ENCODE measurements at places on chromosomes 11 and 22.

GRCh38 chr11:26622181-26622580 lies 50.1 kb upstream of the MUC15 start:
- no peak for DNase-seq

DNA sequence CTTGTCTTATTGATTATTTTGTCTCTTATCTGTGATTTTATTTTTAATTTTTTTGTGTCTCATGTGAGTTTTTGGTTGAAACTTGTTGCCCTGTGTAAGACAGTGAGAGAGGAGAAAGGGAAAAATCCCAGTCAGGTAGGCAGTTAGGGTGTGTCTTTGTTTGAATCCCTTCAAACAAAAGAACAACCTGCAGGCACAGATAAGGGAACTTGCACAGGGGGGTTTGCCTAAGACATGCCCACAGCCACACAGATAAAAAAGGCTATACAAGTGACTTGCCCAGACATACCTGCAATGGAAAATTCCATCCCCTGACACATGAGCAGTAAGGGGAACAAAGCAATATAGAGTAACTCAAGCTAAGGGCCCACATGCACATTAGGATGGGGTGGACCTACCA lies 127.8 kb upstream of the PLET1 start:
- no peak for DNase-seq

DNA sequence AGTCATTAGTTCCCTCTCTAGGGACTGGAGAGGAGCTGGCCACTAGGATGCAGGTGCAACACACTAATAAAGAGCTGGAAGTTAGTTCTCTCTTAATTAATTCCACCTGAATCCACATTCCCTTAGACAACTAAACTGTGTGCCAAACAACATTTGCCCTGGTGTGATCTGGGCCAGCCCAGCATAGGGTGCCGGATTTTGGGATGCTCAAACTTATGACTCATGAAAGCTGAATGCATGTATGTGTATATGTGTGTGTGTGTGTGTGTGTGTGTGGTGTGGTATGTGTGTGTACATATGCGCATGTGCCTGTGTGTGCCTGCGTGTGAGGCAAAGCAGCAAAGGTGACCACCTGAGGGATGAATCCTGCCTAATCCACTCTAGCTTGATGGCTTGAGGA lies 110.7 kb downstream of the EHF start:
- no peak for DNase-seq

DNA sequence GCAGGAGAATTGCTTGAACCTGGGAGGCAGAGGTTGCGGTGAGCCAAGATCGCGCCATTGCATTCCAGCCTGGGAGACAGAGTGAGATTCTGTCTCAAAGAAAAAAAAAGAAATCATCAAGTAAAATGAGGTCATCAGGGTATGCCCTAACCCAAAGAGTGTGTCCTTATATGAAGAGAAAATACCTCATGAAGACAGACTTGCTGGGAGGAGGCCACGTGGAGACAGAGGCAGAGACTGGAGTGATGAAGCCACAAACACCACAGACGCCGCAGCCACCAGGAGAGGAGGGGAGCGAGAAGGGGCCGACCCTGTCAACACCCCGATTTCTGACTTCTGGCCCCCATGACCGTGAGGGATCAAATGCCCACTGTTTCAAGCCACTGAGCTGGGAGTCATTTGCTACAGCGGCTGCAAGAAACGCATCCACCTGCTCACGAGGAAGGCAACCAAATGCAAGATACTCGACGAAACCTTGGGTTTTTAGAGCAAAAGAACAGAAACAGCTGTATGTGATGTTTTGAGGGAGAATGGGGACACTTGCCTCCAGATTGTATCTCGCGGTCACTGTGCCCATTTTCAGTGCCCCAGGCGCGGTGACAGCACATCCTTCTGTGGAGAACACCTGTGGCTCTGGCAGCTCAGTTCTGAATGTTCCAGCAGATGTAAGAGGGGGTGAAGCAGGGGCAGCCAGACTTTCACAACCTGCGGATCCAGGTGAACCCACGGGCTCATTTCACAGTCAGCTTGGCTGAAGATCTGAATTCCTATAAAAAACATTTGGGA lies 1317.2 kb downstream of the TBC1D22A start:
- DNase-seq: no peak

- DNase-seq: no peak
Measured at GRCh38 chr11:13141731-13142709, 132.9 kb downstream of the RASSF10 start.

DNA sequence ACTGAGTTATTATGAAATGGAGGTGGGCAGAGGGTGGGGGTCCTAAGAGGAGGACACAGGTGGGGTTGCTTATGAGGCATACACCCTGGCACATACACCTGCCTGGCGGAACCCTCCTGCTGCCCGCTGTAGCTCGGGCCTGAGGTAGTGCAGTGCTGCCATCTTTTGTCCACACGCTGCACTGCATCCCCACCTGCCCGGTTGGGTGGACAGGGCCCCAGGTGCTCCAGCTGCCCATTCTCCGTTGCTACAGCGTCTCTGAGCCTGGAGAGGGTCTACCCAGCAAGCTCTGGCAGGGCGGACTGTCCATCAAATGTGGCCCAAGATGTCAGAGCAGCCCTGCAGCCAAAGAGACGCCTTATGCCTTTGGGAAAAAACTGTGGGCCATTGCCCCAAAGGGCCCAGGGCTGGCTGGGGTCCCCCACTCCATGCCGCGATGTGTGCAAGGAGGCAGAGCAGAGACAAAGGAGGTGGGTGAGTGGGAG lies 131.2 kb downstream of the BUD13 start:
- DNase-seq: no peak

DNA sequence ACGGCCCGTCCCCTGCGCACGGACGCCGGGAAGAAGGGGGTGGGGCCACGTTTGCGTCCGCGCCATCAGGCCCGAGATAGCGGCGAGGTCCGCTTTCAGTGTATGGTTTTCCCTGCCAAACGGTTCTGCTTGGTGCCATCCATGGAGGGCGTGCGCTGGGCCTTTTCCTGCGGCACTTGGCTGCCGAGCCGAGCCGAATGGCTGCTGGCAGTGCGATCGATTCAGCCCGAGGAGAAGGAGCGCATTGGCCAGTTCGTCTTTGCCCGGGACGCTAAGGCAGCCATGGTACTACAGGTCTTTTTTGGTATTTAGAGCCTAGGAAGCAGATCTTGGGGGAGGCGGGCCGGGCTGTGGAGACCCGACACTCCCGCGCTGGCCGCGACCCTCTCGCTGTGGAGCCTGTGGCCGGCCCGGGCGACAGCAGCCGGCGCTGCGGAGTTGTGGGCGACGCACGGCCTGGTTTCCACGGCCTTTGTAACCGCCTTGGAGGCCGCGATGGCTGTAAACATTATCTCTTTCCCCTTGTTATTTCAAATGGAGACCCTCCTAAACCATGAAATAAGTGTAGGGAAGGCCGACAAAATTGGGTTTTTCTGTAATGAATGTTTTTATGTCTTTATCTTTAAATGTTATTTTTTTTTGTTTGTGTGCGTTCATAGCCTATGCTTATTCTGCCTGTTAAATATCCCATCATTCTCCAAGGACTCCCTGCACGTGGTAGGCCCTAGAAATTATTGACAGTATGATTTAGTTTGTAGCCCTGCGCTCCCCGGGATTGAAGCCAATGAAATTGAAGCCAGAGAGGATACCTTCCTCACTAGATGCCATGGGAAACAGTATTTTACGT lies at the start of gene AASDHPPT:
Gene AASDHPPT (plus strand): TSS at position 54 of the 847 bp plus-strand sequence. CDS start 49 bp downstream, at position 103.
- no peak for DNase-seq

GRCh38 chr11:58188770-58189169 lies at the start of gene OR9Q2:
Gene OR9Q2 (plus strand): TSS chr11:58189070. CDS start chr11:58190491, 1,421 bp downstream.
- DNase-seq: no peak

GRCh38 chr11:65861533-65862183 lies 1.4 kb downstream of the MUS81 start:
- no peak for DNase-seq

DNA sequence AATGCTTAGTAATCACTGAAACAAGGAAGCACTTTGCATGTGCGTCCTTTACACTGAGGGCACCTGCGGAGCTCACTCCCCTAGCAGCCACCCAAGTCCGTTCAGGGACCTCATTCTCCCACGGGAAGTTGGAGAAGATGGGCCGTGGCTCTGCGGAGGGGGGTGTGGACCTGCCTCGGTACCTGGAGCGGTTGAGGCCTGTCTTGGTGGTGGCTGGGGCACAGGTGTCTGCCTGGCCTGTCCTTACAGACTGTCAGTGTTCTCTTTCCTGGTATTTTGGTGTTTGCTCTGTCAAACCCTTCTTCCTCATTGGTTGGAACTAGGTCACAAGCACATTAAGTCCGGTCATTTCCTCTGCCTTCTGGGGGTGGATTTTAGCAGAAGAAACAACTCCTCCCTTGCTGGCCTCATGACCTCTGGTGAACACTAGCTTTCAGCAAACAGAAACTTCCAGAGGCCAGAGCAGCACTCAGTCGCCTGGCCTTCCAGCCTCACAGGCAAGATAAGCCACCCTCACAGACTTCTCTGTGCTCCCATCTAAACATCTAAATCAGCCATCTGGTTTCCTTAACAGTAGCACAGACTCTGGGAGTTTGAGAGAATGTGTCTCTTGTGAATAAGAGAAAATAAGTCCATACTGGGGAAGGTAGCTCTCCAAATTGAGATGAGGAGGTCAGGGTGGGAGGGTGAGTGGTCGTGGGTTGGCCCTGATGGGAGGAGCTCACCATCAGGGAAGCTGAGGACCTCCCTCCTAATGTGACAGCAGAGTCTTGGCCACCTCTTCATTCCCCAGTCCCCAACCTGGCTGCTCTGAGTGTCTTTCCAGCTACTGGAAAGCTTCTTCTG lies 8.6 kb downstream of the SNAP29 start:
- DNase-seq: no peak

GRCh38 chr11:46277313-46277621 lies 195 bp upstream of the CREB3L1 start:
- no peak for DNase-seq

- DNase-seq: no peak
Measured at GRCh38 chr11:45745065-45745811, 59.7 kb upstream of the SLC35C1 start.

DNA sequence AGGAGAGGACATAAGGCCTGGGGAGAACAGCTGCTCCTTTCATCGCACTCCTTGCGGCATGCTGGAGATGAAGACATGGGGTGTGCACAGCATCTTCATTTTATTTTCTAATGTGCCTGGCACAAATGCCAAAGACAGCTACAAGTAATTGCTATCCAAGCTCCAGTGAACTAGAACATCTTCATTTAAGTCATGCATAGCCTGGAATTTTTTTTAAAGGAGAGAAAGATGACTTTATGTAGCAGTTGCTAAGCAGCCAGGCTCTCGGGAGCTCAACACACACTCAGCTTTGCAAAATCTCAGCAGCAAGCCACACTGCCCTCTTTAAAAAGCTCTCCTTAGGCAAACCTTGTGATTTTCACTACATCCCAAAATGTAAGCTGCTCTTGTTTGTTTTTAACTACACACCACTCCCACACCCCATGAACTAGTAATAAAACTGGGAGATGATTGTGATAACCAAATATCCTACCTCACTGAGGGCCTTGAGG lies 164.5 kb upstream of the POU2AF2 start:
- DNase-seq: no peak

- no peak for DNase-seq
Measured at GRCh38 chr22:25966448-25966913, 202.8 kb upstream of the SEZ6L start.

- no peak for DNase-seq
Measured at GRCh38 chr11:7889985-7890384, 41.1 kb downstream of the OR10A6 start.

- DNase-seq: no peak
Measured at GRCh38 chr11:102158164-102158735, 48.0 kb downstream of the YAP1 start.

DNA sequence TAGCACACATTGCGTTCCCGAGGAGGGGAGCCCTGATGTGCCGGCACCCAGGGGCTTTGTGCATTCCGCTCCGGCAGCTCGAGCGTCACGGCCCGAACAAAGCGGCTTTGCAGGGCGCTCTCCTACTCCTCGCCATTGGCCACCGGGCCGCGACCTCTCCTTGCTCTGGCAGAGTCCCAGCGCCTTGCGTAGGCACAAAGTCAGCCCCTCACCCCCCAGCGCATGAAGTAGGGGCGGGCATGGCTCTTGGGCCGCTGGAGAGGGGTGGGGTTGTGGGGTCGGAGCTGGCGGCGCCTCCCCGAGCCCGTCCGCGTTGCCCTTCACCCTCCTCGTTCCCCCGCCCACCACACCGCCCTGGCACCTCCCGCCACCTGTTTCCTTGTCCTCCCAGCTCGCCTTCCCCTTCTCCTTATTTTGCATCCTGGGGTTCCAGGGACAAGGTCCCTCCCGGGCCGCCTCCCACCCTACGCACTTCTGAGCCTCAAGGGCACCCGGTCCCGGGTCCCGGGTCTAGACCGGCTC lies 753 bp upstream of the PPARA start:
- DNase-seq: no peak

- DNase-seq: no peak
Measured at GRCh38 chr11:20081336-20081735, 78.9 kb downstream of the DBX1 start.

DNA sequence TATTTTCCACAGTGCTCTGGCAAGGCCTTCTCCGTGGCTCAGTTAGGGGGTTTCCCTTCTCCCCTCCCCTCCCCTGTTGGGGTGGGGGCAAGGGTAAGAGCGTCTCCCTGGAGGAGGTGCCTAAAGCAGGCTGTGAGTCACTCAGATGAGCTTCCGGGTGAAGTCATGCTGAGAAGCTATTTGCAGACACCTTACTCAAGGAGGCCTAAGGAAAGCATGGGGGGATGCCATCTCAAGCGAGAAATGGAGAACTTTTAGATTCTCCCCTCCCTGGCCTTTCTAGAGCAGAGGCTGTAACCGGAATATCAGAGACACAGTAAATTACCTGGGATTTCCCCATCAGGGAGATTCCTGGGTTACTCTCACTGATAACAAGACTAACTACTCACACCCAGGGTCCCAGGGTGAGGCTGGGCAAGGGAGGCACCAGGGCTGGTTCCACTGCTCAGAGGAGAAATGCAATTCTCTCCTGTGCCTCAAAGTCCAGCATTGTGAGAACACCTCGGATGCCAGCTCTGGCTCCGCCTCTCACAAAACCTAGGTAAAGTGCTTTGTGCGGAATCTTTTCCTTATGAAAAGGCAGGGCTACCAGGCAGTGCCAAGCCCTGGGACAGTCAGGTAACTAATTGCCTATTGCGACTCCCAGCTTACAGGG lies 123.6 kb downstream of the ABTB2 start:
- DNase-seq: peak; percentile 69

GRCh38 chr22:47126344-47126811 lies 363.9 kb downstream of the TBC1D22A start:
- DNase-seq: no peak

DNA sequence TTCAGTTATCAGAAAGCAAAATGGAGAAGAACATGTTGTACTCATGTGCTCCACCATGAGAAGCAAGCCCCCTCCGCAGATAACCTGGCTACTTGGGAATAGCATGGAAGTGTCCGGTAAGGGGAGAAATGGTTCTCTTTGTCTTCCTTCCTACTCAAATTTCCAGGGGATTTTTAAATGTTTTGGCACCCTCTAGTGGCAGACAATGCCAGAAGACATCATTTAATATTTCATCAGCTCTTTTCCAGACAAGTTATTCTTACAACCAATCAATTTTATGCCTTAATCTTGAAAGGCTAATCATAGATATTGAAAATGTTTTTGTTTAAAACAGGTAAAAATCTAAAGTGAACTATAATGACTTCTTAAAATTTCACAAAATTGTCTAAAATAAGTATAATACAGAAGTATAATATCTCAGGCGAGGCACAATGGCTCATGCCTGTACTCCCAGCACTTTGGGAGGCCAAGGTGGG lies 15.7 kb downstream of the CRTAM start:
- DNase-seq: no peak

GRCh38 chr11:108939135-108939534 lies 274.3 kb downstream of the DDX10 start:
- DNase-seq: no peak

Measured in activated naive CD8-positive, alpha-beta T cell treated with anti-CD3 and anti-CD28 coated beads, Interleukin-2, amount 50 U/mL, for 16 hours (primary cell).